A549 treated with CpdA at 1 μM for 4 hours (cell line): ENCODE measurements at places on chromosomes 3 and 15. TPM values are rescaled to one million over a fixed set of nuclear protein-coding genes. Genes with fewer than 3 reads are reported as not detected.

Gene CORO2B
- total RNA-seq = 2.7 to 4.8 TPM (median 3.7 TPM) in 5 replicates

Gene CCR9
- not detected in 5 replicates for total RNA-seq

Gene CIDEC
- 1.6 to 3.0 TPM (median 2.6 TPM) in 5 replicates for total RNA-seq

Gene PRSS50
- total RNA-seq = not detected in 5 replicates

Gene ADAMTS17
- total RNA-seq = 0.06 to 0.23 TPM (median 0.17 TPM) in 4 of 5 replicates, not detected in the other

Gene STRC
- total RNA-seq = 0.09 to 0.45 TPM (median 0.13 TPM) in 5 replicates

Gene RPS27L
- total RNA-seq = 402 to 479 TPM (median 408 TPM) in 5 replicates

Gene PRR20G
- 0.05 to 0.21 TPM (median 0.13 TPM) in 4 of 5 replicates, not detected in the other for total RNA-seq

Gene TBC1D5
- total RNA-seq = 9.9 to 18.9 TPM (median 13.9 TPM) in 5 replicates

Gene MED12L
- 0.43 to 0.80 TPM (median 0.61 TPM) in 5 replicates for total RNA-seq

Gene CSPG4
- 0.09 to 0.13 TPM (median 0.12 TPM) in 5 replicates for total RNA-seq

Gene PLIN1
- total RNA-seq = 0.06 to 0.11 TPM (median 0.08 TPM) in 3 of 5 replicates, not detected in the others

Gene MYO5C
- total RNA-seq = 4.4 to 6.3 TPM (median 5.2 TPM) in 5 replicates

Gene DNASE1L3
- 0.09 to 0.30 TPM (median 0.16 TPM) in 3 of 5 replicates, not detected in the others for total RNA-seq

Gene CELSR3
- total RNA-seq = 3.0 to 5.4 TPM (median 4.7 TPM) in 5 replicates

Gene GASK1A
- not detected in 5 replicates for total RNA-seq

Gene TEX55
- 0.03 TPM in 1 of 5 replicates, not detected in the others for total RNA-seq

Gene TM2D3
- total RNA-seq = 28.9 to 33.4 TPM (median 31.8 TPM) in 5 replicates

Gene CTDSPL
- 9.8 to 11.6 TPM (median 11.0 TPM) in 5 replicates for total RNA-seq

Gene POMGNT2
- 5.2 to 9.8 TPM (median 8.6 TPM) in 5 replicates for total RNA-seq

Gene GRAMD2A
- total RNA-seq = not detected in 5 replicates

Gene GALNT15
- total RNA-seq = 0.03 to 0.21 TPM in 2 of 5 replicates, not detected in the others

Gene GALK2
- total RNA-seq = 22.0 to 27.1 TPM (median 22.0 TPM) in 5 replicates

Gene LARP6
- 56.7 to 84.5 TPM (median 78.1 TPM) in 5 replicates for total RNA-seq

Gene CFAP100
- not detected in 5 replicates for total RNA-seq

Gene VGLL4
- 28.2 to 32.0 TPM (median 30.0 TPM) in 5 replicates for total RNA-seq

Gene CFAP92
- 0.03 to 0.25 TPM in 2 of 5 replicates, not detected in the others for total RNA-seq

Gene ATP8B4
- 0.67 to 1.5 TPM (median 0.84 TPM) in 5 replicates for total RNA-seq

Gene CPEB1
- total RNA-seq = 2.8 to 4.0 TPM (median 3.8 TPM) in 5 replicates

Gene IL5RA
- not detected in 5 replicates for total RNA-seq

Gene PATL2
- total RNA-seq = 0.08 to 0.34 TPM (median 0.13 TPM) in 3 of 5 replicates, not detected in the others

Gene TRAIP
- total RNA-seq = 11.7 to 15.5 TPM (median 13.2 TPM) in 5 replicates

Gene SEMA3B
- 4.8 to 9.3 TPM (median 6.9 TPM) in 5 replicates for total RNA-seq
